Stimulated activated CD8-positive, alpha-beta memory T cell treated with anti-CD3 and anti-CD28 coated beads, Interleukin-4, amount 100 ng/mL, for 1 hour (primary cell): ENCODE measurements at places on chromosomes 1 and 21.

DNA sequence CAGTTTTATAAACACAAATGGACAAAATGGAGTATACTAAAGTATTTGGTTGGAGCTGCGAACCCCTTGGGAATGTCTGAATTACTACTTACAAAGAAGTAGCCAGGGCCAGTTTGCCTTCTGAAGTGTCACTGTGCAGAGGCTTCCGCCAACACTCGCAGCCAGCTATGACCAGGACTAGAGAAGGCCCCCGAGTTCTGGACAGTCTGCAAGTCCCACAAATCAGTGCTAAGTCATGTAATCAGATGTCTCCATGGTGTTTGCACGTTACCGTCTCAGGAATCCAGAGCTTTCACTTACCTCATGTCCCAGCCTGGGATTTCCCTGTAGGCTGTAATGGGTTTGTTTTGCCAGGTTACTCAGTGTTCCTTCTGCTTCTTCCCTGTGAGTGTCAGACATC is 106.6 kb upstream of the SPAG17 start:
- no peak for DNase-seq

DNA sequence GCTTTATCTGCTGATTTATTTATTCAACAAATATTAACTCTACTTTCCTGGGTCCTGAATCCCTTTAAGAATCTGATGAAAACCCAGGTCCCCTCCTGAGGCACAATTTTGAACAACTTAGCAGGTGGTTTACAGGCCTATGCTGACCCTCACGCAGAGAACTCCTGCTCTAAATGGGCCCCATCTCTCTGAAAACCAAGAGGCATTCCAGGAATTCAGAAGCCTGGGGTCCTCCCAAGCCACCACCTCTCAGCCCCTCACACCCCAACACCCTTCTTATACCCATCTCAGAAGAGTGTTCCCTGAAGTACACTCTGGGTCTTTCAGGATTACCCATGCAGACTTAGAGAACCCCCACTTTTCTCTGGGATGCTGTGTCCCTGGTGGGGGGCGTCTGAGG is 34.5 kb downstream of the LHX4 start:
- DNase-seq: no peak

DNA sequence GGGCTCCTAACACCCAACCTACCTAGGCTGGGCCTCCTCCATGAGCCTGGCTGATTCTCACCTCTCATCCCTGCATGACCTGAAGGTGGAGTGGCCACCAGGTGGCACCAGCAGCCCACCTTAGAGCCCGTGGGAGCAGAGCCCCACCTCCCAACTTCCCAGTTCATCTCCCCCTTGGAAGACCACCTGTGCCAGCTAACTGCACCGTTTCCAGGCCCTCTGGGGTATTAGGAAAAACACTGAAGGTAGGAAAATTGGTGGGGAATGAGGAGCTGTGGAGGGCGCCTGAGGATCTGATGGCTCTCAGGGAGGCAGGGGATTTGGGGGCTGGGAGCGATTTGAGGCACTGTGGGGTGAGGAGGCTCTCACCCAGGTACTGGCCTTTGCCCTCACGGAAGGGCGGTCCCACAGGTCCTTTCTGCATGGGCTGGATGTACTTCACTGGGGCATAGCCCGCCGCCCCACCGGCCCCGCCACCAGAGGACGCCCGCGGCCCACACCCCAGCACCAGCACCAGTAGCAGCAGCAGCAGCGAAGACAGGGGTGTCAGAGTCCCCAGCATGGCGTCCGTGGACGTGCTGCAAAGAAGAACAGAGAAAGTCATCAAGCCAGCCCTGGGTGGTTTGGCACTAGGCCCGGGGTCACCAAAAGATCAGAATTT is 11.1 kb downstream of the ADPRS start:
- DNase-seq: peak; percentile 56

GRCh38 chr1:111908011-111908621 is 81.4 kb downstream of the KCND3 start:
- DNase-seq: no peak

DNA sequence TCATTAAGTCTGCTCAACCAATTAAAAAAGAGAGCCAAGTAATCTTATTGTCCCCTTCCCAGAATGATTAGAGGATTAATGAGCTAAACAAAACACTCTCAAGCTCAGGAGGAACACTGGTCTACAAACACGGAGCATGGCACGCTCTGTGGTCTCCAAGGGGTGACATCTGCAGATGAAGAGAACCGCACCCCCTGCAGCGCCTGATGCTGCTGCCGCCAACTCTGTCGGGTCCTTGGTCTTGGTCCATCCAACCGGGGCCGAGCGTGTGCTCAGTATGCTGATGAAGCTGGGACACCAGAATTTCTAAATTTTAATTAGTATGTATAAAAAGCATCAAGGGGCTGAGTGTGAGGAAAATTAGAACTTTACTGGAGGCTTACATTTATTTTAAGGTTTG is 82.7 kb downstream of the LPAR3 start:
- no peak for DNase-seq

GRCh38 chr1:180486092-180486491 is 16.3 kb downstream of the ACBD6 start:
- no peak for DNase-seq

- no peak for DNase-seq
These were observed 119.9 kb upstream of the VAMP3 start for GRCh38 chr1:7651203-7651602.

DNA sequence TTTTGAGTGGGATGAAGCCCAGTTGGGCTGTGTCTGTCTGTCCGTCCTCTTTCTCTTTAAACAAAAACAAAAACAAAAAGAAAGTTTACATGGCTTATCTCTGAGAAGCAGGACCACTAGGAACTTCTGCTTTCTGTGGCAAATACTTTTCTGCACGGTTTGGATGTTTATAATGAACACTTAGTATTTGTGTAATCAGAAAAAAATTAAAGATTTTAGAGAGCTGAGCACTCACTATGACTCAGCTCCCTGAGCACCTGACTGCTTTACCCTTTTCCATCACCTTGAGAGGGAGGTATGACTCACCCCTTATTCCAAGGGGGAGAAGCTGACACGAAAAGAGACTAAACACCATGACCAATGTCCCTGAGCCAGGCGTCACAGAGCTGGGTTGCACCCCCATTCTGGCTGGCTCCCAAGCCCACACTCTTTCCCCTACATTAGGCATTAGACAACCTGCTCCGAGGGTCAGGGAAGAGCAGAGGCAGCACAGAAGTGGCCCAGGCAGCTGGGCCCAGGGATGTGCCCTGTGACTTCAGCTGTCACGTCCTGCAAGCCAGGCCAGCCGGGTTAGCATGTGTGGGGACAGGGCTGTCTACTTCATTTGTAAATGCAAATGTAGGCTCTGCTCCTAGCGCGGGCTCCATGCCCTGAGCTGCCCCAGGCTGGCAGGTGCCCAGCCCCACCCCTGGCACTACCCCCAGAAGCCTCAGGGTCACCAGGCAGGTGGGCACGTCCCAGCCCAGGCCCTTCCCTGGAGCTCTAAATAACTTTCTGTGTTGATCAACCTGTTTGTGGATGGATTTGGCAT is 30.4 kb downstream of the RAP1GAP start:
- no peak for DNase-seq

DNA sequence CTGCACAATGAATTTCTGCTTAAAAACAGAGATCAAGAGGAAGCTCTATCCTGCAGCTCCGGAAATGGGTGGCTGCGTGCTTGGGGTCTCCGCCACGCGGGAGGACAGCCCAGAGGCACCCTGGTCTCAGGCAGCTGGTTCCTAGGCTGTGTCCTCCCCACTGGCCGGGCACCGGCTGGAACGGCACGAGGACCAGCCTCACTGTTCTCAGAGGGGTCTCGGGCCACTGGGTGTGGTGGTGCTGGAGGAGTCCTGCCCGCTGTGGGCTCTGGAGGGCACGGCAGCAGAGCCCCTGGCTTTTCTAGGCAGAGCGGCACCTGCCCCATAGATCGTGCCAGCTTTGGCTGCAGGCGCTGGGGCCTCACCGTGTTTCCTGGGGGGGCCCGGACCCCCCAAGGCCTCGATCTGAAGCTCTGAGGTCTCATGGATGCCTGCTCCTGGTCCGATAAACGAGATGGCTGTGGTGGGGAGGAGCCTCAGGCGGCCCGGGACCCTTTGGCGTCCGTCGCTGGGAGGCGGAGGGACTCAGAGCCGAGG is 8.2 kb upstream of the RNF223 start:
- DNase-seq: no peak

- DNase-seq: no peak
These were observed 9.7 kb upstream of the LRRC53 start for GRCh38 chr1:74522148-74522547.

DNA sequence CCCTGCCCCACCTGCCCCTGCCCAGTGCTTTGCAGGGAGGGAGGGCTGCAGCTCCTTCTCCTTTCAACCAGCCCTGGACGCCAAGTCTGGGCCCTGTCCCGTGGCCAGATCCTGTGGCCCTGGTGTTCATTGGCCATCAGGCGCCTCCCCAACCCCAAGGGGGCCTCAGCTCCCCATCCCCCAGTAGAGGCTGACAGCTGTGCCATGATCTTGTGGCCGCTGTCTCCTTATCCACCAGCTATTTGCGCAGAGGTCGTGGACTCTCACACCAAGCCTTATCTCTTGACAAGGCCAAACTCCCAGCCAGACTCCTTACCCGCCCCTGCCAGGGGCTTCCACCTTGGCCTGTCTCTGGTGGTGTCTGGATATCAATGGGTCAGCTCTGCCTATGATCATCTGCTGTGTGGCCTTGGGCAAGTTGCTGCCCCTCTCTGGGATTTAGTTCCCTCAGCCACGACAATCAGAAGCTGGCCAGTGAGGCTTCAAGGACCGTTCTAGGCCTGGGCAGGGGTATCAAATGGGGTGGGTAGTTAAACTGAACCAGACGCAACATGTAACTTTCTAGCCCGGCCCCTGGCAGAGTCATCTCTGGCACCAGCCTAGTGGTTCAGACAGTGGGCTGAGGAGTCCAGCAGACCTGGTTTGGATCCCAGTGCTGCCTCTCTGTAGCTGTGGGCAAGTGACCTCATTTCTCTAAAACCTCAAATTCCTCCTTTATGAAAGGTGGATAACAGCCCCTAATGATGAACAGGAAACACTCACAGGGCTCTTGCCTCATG is 3.3 kb upstream of the COL8A2 start:
- no peak for DNase-seq

DNA sequence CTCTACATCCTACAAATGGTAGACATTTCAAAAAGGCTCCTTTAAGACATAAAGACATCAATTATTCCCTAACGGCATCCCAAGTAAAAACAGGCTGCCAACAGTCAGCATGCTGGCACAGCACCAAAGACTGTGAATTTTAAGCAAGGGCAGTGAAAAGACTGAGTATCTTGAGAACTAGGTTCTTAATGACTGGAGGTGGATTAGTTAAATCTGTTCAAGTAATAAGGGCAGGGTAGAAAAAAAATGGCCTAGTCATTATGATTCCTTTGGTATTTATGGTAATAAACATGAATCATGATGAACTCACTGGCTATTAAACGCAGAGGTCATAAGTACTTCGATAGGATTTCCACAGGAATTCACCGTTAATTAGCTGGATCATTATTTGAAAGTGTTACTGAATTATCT is 75.2 kb downstream of the KIFAP3 start:
- no peak for DNase-seq

GRCh38 chr1:36387141-36387949 is 1.6 kb upstream of the STK40 start:
- no peak for DNase-seq
